ENCODE measurements at places on chromosomes 3 and 15.
A peak's percentile ranks its signal among the peaks of the same experiment; 100 is the strongest.

DNA sequence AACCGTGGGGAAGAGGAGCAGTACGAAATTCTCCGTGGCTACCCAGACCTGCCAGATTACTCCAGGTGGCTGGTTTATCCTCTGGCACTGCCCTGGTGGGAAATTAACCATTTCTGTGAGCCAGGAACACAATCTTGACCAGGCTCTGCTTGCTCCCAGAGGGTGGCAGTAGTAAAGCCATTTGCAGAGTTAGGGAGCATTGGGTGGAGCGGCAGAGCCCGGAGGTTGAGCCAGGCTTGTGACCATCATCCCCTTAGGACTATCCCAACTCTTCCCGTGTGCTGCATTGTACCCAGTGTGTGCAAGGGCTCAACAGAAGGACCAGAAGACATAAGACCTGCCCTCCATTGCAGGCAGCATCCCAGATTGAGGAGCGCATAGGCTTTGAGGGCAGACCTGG lies 5.3 kb downstream of the KNG1 start:
- DNase-seq, result no peak

- no peak for DNase-seq
Measured at GRCh38 chr3:29067007-29067406, 213.9 kb upstream of the RBMS3 start.

GRCh38 chr15:79595995-79596622 lies 164.0 kb downstream of the MINAR1 start:
- peak; percentile 66 for DNase-seq

- peak; percentile 58 for DNase-seq
Measured at GRCh38 chr3:188214442-188214841, 60.5 kb downstream of the LPP start.

DNA sequence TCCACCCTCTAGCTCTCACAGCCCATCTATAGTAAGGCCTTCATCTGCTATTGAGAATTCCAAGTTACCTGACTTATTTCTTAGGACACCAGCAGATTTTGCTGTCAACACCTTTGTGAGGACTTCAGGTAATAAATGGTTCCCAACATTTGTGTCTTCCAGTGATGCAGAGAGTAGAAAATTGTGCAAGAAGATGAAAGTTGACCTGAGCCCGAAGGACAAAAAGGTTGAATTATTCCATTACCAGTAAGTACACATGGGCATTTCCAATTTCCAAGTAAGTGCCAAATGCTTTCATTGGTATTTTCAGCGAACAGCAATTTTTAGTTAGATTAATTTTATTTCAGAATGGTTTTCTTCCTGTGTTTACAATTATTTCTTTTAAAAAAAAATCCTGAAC lies 35.4 kb downstream of the PDIA5 start:
- no peak for DNase-seq

DNA sequence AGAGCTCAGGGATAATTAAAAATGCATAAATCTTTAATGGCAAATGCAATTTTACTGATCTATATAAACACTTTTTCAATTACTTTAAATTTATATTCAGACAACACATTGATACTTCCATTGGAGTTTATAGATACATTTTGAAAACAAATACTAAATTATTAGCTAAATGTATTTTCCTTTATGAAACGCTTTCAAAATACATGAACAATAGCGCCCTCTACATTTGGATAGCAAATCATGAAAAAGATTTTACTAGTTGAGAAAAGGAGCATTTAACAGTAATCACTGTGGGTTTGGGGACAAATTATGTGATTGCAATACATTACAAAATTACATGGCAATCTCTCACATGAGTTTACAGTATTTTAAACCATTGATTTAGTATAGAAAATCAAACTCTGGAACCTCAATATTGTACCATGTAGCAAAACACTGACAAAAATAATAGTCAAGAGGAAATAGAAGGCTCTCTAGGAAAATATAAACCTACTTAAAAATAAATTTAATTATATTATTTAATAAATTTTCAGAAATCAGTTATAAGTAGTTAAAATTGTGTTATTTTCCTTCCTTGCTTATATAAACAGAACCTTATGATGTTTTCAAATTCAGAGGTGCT lies 207.9 kb downstream of the ZIC1 start:
- peak; percentile 45 for DNase-seq

DNA sequence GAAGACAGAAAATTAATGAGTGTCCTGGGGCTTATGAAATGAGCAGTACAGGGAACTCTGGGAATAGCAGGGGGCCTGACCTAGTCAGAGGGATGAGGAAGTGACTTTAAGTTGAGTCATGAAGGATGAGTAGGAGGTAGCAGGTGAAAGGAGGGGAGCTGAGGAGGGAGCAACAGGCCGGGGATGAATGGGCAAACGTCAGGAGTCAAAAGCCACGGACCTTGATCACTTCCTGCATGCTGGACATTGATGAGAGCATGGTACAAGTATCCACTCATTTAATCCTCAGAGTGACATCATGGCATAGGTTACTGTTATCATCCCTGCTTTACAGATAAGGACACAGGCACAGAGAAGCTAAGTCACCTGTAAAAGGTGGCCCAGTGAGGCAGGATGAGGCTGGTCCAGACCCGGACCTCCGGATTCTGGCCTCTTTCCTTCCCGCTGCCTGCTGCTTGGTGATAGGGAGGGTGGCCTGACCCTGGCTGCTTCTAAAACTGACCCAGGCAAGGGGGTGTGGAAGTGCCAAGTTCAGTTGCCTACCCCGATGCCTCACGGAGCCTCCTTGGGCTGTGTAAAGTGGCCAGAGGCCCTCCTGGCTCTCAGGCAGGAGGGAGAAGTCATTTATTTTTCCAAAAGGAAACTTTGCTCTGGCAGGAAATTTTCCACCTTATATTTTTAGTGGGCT lies 7.6 kb downstream of the CORO2B start:
- no peak for DNase-seq

- no peak for DNase-seq
Measured at GRCh38 chr3:128572644-128573105, 77.9 kb downstream of the RPN1 start.

All from NCI-H524 treated with DMSO at 0.1 percent for 48 hours (cell line).